ENCODE measurements at places on chromosomes 2 and 18.

GRCh38 chr2:240259201-240259923 is 118.9 kb upstream of the OTOS start:
- no peak for DNase-seq

DNA sequence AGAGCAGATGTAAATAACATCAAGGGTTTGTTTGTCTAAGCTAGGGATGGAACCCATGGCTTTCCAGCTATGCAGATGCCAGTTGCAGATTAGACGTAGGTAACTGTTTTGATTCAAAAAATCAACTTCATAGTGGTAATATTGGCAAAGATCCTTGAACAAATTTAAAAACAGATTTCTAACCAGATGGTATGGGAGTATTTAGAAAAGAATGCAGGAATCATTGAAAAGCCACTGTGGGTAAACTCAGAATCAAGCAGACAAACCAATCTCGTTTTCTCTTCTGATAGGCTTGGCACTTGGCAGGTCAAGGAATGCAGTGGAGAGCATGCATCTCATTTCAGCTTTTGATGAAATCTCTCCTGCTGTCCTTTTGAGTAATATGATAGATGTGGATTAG is 377.5 kb downstream of the CLIP4 start:
- no peak for DNase-seq

GRCh38 chr2:212863185-212863588 is 288.2 kb downstream of the IKZF2 start:
- peak; percentile 2 for DNase-seq

DNA sequence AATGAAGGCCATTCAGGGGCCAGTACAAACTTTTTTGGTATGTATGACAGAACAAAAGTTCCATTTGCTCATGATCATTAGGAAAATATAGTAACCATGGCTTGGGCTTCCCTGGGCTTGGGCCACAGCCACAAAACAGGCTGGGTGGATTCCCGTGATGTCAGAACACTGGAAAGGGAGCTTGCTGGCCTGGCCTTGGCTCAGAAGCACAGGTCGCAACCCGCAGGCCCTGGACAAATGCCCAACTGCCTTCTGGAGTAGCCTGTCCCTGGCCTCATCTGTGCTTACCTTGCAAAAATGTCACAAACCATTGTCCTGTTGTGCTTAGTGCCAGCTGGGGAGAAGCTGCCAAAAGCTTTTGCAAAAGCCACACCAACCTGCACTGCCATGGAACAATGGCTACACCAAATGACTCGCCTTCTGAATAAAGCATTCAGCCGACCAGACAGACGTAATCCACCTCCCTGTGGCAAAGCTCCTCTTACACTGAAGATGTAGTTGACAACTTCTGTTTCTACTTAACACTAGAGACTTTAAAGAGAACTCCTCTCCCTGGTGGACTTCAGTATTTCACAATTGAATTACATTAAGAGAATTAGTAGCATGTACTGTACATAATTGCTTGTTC is 125.5 kb downstream of the ANKRD44 start:
- no peak for DNase-seq

- no peak for DNase-seq
Measured at GRCh38 chr2:98828369-98828744, 97.4 kb upstream of the MGAT4A start.

DNA sequence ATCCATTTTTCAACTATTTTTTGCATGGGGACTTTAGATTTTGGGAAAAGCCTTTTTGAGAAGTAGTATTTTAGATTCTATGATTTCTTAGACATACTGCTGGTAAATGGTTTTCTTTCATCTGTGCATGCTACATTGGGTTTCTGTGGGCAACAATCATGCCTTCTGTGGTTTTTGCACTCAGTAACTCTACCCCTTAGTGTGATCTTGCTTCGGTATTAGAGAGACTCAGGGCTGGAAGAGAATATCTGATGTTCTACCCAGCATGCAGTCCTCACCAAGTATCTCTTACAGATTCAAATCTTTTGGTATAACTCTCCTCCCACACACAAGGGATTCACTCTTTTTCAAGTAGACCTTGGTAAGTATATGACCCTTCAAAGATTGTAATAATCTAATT is 183.0 kb downstream of the PMAIP1 start:
- DNase-seq, result no peak

DNA sequence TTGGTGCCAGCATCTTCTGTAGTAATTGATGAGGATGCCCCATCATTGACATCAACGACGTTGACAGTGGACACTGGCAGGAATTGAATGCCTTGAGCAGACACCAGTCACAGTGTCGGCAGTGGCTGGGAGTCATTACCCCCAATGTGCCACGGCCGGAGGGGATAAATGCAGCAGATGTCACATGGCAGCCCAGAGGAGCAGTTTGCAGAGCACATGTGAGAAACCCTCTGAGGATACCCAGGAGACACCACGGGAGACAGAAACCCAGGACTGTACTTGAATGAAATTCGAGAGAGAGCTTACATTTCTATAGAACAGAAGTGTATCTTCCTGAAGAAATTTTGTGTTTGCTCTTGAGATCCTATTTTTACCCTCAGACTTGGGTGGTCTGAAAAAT is 409.1 kb upstream of the TNP1 start:
- no peak for DNase-seq

GRCh38 chr2:120977582-120978358 is 242.1 kb downstream of the GLI2 start:
- DNase-seq, result no peak

GRCh38 chr2:231581328-231581727 is 11.3 kb upstream of the TEX44 start:
- no peak for DNase-seq

GRCh38 chr2:128693743-128694029 is 375.0 kb upstream of the HS6ST1 start:
- DNase-seq, result no peak

DNA sequence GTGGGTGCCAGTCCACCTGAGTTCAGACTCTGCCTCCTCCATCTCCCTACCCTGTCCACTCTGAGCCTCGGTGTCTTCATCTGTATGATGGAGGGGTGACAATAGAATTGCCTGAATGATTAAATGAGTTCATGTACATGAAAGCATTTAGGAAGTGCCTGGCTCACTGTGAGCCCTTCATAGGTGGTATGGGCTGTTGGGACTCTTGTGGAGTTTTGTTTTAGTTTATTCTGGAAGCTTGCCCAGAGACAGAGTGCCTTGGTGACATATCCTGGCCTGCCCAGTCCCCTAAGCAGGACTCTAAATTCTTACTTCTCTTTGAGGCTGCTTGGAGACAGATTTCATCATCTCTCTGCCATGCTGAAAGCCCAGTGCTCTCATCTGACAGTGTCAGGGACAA is 24.5 kb upstream of the GIGYF2 start:
- no peak for DNase-seq

DNA sequence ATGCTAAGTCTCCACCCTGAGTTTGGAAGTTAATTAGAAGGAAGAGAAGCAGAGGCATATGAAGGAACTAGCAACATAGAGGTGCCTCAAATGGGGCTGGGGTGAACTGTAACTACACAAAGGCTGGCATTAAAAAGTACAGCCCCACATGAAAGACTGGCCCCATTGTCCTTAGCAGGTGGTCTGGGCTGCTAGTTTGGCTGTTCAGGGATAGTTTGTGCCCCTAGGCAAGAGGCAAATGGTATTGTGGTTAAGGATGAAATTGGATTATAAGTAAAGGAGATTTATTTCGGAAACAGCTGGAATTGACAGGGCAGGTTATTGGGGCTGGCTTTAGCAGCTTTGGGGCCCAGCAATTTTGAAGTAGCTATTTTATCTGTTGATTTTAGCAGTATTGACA is 365.7 kb upstream of the TNP1 start:
- no peak for DNase-seq

DNA sequence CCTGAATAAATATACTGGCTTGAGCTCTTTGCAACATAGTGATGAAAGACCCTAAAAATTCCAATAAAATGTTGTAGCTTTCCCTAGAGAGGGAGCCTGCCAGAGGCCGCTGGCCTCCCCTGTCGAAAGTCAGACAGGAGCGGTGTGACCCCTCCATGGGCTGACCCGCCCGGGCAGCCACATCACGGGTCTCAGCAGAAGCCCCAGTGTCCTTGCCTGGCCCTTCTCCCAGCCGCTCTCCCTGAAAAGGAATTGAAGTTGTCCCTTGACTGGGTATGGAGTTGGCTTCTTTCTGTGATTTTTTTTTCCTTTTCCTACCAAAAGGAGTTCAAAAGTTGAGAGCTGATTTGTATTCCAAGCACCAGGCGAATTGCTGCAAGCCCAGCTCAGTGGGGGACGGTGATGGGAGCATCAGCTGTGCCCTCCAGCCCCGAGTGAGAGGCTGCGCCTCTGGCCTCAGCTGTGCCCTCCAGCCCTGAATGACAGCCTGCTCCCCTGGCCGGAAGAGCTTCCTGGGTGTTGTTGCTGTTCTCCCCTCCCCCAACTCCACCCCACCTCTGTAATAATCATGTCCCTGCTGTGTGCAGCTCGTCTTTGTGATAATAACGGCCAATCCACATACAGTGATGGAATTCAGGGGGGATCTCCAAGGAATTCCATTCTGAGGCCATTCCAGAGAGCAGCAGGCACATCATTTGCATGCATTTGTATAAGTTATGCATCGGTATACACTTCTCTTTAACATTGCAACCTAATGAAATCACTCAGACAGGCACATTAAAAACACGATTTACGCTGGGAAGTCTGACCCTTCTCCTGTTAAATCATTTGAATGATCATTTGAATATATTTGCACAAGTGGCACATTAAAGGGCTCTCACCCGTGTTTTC is 501.0 kb downstream of the EIPR1 start:
- DNase-seq, result no peak

GRCh38 chr2:182014284-182014683 is 28.6 kb downstream of the PPP1R1C start:
- DNase-seq, result no peak

DNA sequence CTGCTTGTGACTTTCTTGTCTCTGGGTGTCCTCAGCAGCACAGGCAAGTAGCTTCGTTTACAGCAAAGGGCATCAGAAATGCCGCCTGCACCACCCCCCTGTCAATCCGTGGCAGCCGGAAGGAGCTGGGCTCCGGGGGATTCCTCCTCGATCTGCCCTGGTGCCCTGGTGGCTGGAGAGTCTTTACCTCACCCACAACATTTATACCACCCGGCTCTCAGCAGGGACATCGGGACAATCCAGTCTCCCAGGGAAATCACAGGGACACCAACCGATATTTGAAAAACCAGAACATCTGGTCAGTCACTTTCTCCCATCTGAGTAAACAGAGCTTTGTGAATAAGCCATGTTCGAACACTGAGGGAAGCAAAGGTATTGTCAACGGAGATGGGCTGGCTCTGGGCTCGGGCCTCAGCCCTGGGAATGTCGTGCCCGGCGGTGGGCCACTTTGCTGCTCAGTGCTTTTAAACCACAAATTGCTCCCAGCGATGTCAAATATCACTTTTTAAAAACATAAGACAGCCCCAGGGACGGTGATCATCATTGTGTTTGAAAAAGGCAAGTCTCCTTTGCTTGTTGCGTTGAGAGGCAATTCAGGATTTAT is 210.0 kb upstream of the SALL3 start:
- no peak for DNase-seq

DNA sequence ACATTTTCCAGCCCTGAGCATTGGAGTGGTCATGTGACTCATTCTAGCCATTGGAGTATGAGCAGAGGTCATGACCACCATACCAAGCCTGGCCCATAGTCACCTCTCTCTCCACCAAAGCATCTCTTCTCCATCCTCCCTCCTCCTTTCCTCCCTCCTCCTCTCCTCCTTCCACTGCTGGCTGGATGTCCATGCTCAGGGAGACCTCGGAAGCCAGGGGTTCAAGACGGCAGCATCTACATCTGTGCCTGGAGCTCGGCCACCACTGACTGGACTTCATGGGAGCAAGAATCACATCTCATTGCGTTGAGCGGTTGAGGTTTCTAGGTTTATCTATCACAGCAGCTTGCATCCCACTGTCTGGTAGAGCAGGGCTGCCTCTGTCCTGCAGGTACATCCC is 252.4 kb downstream of the NDUFA10 start:
- no peak for DNase-seq

DNA sequence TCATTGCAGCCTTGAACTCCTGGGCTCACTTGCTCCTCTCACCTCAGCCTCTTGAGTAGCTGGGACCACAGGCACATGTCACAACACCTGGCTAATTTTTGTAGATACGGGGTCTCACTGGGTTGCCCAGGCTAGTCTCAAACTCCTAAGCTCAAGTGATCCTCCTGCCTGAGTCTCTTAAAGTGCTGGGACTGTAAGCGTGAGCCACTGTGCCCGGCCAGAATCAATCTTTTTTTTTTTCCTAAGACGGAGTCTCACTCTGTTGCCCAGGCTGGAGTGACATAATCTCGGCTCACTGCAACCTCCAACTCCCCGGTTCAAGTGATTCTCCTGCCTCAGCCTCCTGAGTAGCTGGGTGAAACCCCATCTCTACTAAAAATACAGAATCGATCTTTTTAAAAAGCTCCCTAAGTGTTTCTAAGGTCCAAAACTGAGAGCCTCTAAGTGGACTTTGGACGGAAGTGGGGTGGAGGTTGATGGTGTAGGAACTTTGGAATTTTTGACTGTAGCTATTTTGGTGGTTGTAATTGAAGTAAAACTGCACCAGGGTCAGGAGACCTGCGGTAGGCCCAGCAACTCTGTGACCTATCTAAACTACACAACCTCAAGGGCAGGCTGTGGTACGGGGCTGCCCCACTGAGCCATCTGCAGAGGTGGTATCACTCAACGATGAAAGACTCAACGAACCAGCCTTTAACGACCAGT is 82.9 kb downstream of the POLR1A start:
- no peak for DNase-seq

GRCh38 chr2:176733698-176734430 is 464.6 kb downstream of the MTX2 start:
- DNase-seq, result no peak

DNA sequence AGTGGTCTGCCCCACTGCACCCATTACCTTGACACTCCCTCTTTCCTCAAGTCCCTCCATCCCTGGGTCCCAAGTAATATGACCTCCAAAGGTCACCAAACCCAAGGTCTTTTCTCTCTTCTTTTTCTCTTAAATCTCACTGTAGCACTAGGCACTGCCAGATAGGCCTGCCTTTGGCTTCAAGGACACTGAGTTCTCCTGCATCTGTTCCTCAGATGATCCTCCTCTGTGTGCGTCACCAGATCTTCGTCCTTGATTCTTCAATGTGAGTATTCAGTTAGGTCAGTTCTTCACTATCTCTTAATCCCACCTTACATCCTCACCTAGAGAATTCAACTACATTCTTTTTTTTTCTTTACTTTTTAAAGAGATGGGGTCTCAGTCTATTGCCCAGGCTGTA is 249.2 kb downstream of the NBAS start:
- no peak for DNase-seq

- DNase-seq, result peak; percentile 3
Measured at GRCh38 chr2:32358111-32358482, 1.3 kb downstream of the BIRC6 start.

- DNase-seq, result no peak
Measured at GRCh38 chr2:96747061-96747617, 7.3 kb upstream of the LMAN2L start.

GRCh38 chr2:96138179-96139145 is at the start of gene ASTL:
Gene ASTL (minus strand): TSS chr2:96138502. CDS start chr2:96138436, 66 bp downstream.
- no peak for DNase-seq

GRCh38 chr2:19991895-19992294 is 2.0 kb upstream of the WDR35 start:
- DNase-seq, result no peak

Data from stimulated activated CD4-positive, alpha-beta T cell treated with anti-CD3 and anti-CD28 coated beads, TNF-alpha, amount 100 ng/mL, for 48 hours (primary cell).